ENCODE measurements at places on chromosomes 6 and 20. TPM values are rescaled to one million over a fixed set of nuclear protein-coding genes. Genes with fewer than 3 reads are reported as not detected.

DNA sequence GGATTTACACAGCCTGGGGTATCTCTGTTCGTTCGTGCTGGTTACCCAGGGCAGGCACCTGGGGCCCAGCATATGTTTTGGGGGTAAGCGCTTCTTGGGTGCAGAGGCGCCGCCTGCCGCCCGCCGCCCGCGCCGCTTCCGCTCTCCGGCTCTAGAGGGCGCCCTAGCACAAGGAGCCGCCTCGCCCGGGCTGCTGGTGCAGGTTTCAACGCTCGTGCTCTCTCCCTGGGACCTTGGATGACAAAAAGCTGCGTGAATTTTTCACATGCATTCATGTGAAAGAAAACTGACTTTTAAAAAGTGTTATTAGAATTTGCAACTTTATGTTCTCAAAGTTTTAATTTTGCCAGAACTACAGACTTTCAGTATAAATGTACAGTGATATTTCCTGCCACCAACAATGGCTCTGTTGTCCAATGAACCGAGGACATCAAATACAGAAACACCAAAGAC lies 32.5 kb downstream of the PRR18 start:
- peak; percentile 50 for DNase-seq

DNA sequence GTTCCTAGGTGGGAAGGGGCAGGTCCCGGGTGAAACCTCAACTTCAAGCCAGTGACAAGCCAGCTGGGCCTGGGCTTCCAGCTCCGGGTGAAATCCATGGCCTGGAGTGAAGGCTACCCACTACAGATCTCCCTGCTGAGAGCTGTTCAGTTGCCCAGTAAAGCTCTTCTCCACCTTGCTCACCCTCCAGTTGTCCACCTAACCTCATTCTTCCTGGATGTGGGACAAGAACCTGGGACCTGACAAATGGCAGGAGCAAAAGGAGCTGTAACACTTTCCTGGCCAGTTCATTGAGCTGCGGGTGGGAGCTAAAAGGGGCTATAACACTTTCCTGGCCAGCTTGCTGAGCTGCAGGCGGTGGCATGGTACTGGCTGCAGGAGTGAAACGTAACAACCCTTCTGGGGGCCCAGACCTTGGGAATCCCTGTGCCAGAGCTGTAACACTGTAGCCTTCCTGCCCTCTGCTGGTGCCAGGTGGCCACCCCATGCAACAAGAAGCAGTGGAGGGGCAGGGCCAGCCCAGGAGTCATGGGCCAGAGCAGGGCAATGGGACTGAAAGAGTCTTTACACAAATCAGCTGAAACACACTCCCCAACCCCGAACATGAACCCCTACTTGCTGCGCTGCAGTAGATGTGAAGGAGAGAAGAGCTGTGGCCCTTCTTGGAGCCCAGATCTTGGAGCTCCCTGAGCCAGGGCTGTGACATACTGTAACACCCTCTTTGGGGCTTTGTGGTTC lies 3.6 kb upstream of the HINT3 start:
- no peak for DNase-seq

DNA sequence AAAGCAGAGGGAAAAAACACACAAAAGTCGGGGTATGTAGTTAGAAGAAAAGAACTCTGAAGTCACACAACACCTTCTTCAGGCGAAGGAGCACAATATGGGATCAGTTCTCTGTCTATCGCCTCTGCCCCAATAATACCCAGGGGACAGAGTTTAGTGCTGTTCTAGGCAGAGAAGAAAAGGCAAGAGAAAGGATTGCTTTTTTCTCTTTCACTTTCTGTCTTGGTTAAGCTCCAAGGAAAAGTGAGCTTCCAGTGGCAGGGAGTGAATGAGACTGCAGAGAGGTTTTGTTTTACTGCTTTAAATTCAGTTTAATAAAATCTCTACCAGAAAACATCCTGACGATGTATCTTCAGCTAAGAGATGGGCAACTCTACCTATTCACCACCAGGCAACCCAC lies 86.6 kb upstream of the STXBP5 start:
- DNase-seq: no peak

DNA sequence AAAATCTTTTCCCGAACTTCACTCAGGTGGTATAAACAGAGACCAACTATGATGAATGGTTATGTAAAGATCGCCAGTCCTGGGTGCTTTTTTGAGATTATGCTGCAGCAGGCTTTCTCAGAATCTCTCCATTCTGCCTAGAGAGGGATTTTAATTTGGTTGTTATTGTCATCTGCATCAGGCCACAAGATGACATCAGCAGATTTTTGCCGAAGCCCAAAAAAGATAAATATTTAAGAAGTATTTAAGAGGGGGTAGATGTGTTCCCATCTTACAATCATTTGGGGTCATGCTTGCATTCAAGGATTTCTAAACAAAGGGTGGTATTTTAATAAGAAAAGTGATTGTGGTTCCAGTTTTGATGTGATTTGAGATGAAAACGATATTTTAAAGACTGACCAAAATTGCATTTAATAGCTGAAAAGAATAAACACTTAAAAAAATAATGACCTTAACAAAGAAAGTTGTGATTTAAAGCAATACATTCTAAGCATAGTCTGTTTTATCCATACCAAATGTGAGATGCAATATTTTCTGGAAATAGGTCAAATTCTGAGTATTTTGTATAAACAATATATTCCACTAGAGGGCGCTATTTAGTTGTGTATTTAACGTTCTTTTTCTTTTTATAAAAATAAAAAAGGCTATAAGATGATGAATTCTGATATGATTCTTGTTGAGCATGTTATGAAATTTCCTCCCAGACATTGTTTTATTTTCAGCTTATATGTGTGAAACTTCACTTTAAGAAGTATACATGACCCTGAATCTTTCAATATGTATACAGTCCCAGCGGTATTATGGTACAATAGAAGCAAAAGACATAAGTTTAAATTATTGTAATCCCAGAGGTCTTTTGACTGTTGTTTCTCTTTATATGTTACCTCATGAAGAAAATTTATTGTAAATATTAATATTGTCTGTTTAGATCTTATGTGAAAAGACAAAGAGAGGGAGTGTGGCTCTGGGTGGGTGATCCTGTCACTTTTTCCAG lies 51.0 kb upstream of the ZFP64 start:
- DNase-seq: no peak

The WDR27 gene
- 100 TPM for polyA plus RNA-seq

The SLC52A3 gene
- polyA plus RNA-seq: 4.3 TPM

DNA sequence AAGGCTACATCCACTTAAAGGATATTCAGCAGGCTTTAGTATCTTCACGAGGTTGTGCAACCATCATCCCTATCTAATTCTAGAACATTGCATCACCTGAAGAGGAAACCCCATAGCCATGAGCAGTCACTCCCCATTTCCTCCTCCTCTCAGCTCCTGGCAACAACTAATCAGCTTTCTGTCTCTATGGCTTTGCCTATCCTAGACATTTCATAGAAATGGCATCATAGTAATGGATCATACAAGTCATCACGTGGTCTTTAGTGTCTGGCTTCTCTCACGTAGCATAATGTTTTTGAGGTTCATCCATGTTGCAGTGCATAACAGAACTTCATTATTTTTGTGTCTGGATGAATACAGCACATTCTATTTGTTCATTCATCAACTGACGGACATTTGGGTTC lies 20.5 kb downstream of the SNAI1 start:
- no peak for DNase-seq

DNA sequence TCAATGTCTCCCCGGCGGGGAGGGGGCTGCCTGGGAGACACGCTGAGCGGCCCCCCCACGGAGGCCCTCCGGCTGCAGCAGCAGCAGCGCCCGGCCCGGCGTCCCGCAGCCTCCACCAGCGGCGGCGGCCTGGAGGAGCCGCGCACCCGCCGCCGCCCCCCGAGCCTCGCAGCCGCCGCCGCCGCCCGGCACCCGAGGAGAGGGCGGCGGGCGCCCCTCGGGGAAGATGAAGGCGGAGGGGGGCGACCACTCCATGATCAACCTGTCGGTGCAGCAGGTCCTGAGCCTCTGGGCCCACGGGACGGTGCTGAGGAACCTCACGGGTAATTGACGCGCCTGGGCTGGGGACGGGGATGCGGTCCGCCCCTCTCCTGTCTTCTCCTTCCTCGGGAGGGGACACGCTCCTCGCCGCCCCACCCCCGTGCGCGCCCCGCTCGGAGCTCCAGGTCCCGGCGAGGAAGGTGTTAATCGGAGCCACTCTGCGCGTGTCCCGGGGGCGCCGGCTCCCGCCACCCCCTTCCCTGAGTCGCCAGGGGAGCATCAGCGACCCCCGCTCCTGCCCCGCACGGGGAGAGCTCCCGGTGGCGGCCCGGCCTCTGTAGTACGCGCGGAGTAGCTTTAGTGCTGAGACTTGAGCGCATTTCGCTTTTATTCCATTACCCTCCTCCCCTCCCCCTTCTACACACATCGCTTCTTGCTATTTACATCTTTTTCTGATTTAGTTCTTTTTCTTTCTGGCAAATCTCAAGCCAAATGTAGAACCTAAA lies 686 bp downstream of the TMEM170B start:
- DNase-seq: peak; percentile 31

The ARFGAP1 gene
- 72.4 TPM for polyA plus RNA-seq

DNA sequence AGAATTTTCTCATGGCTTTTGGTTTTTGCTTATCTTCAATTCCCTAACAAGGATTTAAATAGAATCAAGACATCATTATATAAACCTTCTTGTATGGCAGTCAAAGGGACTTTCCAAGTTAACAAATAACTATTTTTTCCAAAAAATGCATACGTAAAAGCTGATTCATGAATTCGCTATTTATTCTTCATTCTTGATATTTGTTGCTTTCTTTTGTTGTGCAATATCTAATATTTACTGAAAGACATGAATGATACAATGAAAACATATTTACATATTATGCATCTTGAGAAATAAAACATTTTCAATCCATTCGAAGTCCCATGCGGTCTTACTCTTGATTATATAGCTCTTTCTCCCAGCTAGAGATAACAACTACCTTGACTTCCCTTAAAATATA lies 47.0 kb upstream of the SPTLC3 start:
- DNase-seq: no peak

The EYS gene
- polyA plus RNA-seq: 0.82 TPM

The CDSN gene
- polyA plus RNA-seq: not detected

GRCh38 chr6:37582306-37582705 lies 82.6 kb upstream of the CCDC167 start:
- DNase-seq: peak; percentile 41

The PBOV1 gene
- polyA plus RNA-seq: not detected

GRCh38 chr6:41575598-41575997 lies 29.4 kb downstream of the FOXP4 start:
- DNase-seq: no peak

The BEND6 gene
- 4.5 TPM for polyA plus RNA-seq

DNA sequence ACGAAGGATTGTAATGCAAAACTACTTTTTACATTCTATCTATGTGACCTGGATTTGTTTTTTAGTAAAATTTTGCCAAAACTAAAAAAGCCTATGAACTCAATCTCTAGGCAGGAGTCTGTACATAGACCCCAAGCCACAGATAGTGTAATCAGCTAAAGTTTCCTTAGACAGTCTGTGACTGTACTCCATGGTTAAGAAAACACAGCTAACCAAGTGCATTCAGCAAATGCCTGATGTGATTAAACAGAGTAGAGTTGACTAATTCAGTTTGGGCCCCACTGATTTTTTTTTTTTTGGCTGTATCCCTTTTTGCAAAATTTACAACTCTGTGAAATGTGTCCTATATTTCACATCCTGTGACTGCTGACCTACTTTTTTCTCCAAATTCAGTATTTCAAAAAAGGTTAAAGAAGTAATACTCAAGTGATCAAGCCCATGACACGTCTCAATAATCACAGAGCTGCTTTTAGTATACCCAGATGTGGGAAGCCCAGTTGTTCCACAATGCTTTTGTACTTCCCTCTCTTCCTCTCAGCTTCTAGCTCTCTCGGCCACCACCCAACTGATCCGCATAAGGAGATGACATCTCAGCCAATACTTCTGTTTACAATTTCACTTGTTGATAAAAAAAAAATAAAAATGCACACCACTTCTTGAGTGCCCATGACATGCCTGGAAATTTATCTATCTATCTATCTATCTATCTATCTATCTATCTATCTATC lies 108.8 kb upstream of the TBX18 start:
- DNase-seq: no peak

- no peak for DNase-seq
Measured at GRCh38 chr6:72374172-72374571, 247.7 kb upstream of the KCNQ5 start.

The SLC17A3 gene
- polyA plus RNA-seq: 1.2 TPM

The CDH26 gene
- polyA plus RNA-seq: 0.84 TPM

GRCh38 chr6:105745464-105746129 lies 340.5 kb upstream of the PRDM1 start:
- no peak for DNase-seq

The HUS1B gene
- not detected for polyA plus RNA-seq

DNA sequence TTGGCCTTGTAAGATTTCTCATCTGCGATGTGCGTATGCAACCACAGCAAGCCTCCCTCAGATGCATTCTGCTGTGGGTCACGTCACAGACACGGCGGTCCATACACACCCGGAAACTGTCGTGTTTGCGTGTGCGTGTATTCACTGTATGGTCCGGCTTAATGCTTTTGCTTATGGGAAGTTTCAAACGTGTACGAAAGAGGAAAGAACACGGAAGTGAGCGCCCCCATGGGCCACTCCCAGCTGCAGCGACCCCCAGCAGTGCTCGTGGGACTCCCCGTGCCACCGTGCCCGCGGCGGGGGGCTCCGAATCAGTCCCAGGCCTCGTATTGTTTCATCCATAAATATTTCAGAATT lies 10.2 kb downstream of the DLL1 start:
- no peak for DNase-seq

GRCh38 chr20:9918348-9918747 lies 79.5 kb upstream of the PAK5 start:
- no peak for DNase-seq

The STMN3 gene
- polyA plus RNA-seq: 28.6 TPM

The GRM1 gene
- polyA plus RNA-seq: 0.17 TPM

The FAM8A1 gene
- 38.5 TPM for polyA plus RNA-seq

- no peak for DNase-seq
Measured at GRCh38 chr6:42221546-42221945, 3.9 kb upstream of the MRPS10 start.

The RNF217 gene
- 17.2 TPM for polyA plus RNA-seq

The CRYBG1 gene
- 27.3 TPM for polyA plus RNA-seq

The SLC17A2 gene
- 0.74 TPM for polyA plus RNA-seq

- DNase-seq: no peak
Measured at GRCh38 chr20:64005394-64005793, 24.5 kb downstream of the PRPF6 start.

The GGT7 gene
- 21.7 TPM for polyA plus RNA-seq

The ILRUN gene
- 50.1 TPM for polyA plus RNA-seq

DNA sequence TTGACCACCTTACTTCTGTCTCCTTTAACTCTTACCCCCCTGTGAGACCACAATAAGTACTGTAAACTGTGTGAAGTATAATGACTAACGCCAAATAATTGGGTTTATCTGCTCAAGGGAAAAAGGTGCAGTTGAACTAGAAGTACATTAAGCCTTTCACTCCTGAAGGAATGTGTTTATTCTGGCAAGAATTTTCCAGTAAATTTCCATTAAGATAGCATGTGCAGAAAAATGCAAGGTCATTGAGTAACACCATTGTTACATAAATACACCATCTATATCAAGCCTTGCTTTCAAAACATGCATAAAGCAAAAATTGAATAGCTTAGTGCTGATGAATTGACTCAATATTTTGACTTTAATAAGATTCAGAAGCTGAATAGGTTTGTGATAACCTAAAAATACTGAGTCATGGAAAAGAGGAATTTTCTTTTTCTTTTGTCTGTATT lies 65.4 kb downstream of the ARHGAP18 start:
- DNase-seq: no peak

The LINC00237 gene
- not detected for polyA plus RNA-seq
